ENCODE measurements at places on chromosomes 3 and 15.

DNA sequence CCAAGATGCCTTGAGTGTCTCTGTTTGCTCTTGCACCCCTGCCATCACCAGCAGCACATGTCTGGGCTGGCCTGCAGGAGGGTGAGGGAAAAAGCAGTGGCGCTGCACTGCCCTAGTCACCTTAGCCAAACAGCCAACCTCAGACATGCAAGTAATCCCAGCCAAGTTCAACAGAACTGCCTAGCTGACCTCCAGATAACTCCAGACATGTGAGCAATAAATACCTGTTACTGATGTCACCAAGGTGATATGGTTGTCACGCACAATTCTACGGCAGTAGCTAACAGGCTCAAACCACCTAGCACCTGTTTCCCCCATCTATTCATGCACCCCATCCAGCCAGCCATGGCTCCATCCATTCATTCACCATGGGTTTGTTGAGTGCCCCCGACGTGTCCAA, 99.9 kb downstream of the SRGAP3 start:
- no peak for DNase-seq

DNA sequence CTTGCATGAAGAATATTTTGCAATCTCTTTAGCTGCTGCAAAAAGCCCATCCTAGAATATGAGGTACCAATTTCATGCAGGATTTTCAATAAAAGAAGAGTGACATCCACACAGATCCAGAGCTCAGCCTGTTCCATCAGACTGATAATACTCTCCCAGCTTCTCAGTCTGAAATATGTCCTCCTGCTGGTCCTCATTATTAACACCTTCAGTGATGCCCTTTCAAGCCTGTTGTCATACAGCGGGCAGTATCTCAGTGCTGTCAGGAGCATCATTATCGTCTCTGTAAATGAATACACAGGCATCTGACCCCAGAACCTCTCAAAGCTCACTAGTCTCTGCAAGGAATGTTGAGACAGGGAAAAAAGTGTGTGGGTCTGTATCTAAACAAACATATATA, 1387.8 kb downstream of the OTOL1 start:
- no peak for DNase-seq

DNA sequence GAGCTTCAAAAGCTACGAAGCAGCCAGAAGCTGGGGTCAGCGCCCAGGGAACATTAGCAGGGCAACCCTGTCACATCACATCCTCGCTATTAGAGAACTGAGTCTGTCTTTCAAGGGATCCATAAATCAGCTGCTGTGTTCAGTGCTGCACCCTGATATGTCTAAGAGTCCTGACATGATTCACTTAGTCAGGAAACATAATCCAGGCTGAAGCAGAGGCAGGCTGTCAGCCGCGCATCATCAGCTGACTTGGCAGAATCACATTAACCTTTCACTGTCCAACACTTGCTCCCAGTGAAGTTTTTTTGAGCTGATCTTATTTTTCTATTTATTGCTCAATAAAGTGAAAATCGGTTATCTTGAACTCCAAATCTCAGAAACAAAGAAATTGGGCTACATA, 23.5 kb downstream of the MYH15 start:
- DNase-seq, result peak; percentile 85

- no peak for DNase-seq
Observed at GRCh38 chr15:87121336-87121735, 1041.7 kb downstream of the AGBL1 start.

DNA sequence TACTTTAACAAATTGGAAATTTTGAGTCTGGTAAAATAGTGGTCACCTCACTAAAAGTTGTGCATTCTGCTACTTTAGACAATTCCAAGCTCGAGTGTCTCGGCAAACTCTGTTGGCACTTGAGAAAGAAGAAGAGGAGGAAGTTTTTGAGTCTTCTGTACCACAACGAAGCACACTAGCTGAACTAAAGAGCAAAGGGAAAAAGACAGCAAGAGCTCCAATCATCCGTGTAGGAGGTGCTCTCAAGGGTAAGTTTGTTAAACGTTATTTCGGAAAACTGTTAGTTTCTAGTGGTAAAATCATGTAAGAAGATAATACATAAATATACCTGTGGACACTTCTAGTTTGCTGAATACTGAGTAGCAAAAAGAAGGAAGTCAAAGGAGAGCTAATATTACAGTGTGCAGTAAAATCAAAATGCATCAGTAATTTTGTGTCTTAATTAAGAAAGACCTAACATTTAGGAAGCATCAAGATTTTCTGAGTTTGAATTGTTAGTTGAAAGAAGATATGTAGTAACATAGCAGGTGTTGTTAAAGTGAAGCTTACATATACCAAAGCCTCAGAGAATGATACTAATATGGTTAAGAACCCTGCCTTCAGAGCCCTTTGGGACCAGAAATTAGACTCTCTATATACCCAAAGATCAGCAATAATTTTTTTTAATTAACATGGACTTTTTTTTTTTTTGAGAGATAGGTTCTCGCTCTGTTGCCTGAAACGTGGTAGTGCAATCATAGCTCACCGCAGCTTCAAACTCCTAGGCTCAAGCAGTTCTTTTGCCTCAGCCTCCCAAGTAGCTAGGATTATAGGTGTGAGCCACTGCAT, 23.0 kb downstream of the BUB1B start:
- no peak for DNase-seq

DNA sequence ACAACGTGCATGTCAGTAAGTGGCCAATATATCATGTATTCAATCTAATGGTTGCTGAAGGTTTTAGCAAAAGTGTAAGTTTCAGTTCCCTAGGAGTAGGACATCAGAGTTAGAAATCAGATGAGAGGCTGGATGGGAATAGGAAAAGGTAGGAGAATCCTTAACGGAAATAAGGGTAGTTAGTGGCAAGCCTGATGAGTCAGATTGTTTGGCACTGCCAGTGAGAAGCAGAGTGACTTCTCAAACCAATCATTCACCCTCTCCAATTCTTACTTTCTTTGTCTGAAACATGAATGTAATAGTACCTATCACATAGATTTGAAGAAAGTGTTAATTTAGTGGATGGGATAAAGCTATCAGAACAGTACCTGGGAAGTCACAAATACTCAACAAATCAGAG, 894.0 kb downstream of the NTRK3 start:
- no peak for DNase-seq

- peak; percentile 83 for DNase-seq
Observed at GRCh38 chr3:114411811-114412803, 118.3 kb downstream of the TIGIT start.

DNA sequence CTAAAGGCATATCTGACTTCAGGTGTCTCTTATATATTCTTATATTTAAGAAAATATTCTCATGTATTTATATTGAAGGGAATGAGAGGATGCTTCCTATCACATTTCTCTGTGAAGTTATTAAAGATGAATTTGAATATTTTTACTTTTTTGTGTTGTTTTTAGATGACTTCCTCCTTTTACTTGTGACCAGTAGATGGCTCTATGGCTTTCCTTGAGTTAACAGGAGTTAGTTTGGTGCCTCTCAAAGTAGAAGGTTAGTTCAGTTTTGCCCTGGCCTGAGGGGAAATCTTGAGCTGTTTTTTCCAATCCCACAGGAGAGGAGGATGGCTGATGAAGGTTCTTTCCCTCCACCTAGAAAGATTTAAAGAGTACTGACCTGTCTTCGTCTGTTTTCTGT, 80.7 kb downstream of the SQOR start:
- peak; percentile 40 for DNase-seq

- DNase-seq, result peak; percentile 46
Observed at GRCh38 chr3:154244644-154245043, 79.6 kb downstream of the DHX36 start.

DNA sequence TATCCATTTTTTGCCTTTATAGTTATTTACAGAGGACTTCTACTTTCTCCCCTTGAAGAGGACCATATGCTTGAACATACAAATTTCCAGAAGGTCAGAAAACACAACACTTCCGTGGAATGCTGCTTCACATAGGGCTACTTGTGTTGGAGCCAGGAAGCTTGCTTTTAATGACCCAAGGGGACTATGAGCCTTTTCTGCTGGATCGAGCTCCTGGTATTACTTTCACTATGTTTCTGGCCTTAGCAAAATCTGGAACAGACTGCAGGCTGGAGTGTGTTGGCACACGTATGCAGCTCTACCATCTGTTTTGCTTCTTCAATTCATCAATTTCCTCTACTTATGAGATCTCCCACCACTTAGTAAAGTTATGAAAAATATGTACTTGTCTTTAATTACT, 69.3 kb upstream of the CBLB start:
- DNase-seq, result no peak

GRCh38 chr15:100940767-100941379, 21.7 kb downstream of the LRRK1 start:
- DNase-seq, result no peak

DNA sequence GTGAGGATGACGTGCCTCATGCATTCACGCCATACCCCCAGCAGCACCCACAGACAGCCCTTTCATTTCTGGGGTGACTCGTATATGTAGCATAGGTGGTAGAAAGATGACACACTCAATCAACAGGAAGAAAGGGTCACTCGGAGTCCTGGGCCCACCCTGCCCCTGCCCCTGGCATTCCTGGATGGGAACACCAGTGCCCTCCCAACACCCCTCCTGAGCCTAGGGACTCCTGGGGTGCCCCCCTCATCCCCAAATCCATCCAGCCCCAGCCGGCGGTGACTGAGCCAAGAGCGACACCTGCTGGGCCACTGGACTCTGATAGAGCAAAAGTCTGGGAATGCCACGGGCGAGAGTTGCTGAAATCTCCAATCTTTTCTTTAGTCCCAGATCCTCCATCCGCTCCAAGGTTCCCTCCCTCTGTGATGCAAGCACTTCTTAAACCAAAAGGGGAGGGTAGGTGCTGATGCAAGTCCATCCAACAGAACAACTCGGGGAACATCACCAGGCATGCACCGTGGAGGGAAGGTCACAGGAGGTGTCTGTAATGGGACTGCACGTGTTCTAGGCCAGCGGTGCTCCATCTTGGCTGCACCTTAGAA, 31.1 kb downstream of the ACAN start:
- DNase-seq, result no peak

GRCh38 chr3:46883054-46883829, 5.7 kb downstream of the PTH1R start:
- DNase-seq, result no peak

DNA sequence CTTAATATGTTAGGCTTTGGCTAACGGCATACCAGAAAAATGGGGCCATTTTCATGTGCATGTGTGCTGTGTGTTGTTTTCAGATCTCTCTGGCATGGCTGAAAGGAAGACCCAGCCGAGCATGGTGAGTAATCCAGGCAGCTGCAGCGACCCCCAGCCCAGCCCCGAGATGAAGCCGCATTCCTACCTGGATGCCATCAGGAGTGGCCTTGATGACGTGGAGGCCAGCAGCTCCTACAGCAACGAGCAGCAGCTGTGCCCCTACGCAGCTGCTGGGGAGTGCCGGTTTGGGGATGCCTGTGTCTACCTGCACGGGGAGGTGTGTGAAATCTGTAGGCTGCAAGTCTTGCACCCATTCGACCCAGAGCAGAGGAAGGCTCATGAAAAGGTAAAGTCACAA, 15.1 kb downstream of the MKRN2 start:
- no peak for DNase-seq

- DNase-seq, result no peak
Observed at GRCh38 chr3:102741105-102741504, 306.3 kb downstream of the ZPLD1 start.

- no peak for DNase-seq
Observed at GRCh38 chr3:144381607-144382006, 410.0 kb downstream of the DIPK2A start.

DNA sequence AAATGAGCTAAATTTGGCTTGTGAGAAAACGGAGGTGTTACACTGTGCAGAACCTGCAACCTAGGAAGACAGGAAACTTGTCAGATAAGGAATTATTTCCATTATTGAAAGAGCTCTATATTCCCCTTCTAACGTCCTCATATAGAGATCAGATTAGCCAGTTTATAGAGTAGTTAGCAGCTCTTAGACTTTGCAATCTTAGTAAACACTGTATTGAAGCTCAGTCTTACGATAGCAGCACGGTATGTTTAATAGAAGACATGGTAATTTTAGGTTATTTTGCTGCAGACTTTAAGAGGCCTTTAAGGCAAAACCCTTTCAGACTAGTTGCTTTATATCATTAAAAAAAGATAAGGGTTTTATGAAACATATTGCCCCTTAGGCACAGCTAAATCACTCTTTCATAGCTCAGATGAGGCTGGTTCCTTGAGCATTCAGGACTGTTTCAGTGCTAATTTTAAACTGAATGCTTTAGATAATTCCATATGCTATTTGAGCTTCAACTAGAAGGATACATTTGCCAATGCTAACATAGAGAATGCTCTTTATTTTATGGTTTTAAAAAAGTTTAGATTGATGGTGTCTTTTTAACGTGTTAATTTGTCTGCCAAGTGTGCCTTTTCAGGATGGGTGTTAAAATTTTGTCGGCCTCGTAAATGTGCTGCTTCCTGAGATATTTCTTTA, 234.3 kb downstream of the PYDC2 start:
- no peak for DNase-seq

DNA sequence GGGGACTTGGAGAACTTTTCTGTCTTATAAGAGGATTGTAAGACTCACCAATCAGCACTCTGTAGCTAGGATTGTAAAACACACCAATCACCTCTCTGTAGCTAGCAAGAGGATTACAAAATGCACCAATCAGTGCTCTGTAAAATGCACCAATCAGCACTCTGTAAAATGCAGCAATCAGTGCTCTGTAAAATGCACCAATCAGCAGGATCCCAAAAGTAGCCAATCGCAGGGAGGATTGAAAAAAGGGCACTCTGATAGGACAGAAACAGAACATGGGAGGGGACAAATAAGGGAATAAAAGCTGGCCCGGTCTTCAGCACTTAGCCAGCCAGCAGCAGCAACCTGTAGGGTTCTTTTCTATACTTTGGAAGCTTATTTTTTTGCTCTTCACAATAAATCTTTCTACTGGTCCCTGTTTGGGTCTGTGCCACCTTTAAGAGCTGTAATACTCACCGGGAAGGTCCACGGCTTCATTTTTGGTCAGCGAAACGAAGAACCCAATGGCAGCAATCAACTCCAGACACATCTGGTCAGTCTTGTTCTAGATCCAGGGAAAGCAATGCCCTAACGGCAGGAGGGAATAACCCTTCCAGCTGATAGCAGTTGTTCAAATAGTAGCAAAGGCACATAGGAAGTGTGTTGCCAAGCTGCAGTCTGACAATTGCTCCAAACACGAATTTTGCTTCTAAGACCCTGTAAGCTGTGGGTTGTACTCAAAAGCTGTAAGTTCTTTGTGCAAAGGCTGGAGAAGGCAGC, 135.6 kb downstream of the TJP1 start:
- DNase-seq, result no peak

GRCh38 chr15:85109333-85109732, 127.7 kb downstream of the PDE8A start:
- no peak for DNase-seq

GRCh38 chr3:172513488-172513887, 9.7 kb downstream of the TNFSF10 start:
- no peak for DNase-seq

GRCh38 chr15:57253500-57253899, 122.8 kb upstream of the CGNL1 start:
- DNase-seq, result no peak

GRCh38 chr3:10142707-10143560, 1.4 kb downstream of the VHL start:
- peak; percentile 49 for DNase-seq
